ENCODE measurements at places on chromosomes 16 and 17.

DNA sequence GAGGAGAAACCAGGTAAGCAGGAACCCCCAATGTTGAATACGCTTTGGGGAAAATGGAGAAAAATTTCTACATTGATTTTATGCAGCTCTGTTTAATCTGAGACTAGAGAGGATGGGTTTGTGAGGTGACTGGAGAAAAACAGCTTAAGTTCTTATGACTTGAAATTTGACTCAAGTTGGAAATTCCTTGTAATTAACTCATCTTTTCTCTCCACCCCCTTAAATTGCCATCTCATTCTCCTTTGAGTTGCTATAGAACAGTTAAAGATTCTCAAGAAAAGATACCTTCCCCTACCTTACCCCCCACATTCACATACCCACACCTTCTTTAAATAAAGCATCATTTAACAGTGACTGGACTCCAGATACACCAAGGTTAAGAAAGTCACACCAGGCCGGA is 24.2 kb downstream of the ZNRF1 start:
- no peak for DNase-seq

GRCh38 chr17:75271955-75272847 is 1.2 kb upstream of the MIF4GD start:
- no peak for DNase-seq

DNA sequence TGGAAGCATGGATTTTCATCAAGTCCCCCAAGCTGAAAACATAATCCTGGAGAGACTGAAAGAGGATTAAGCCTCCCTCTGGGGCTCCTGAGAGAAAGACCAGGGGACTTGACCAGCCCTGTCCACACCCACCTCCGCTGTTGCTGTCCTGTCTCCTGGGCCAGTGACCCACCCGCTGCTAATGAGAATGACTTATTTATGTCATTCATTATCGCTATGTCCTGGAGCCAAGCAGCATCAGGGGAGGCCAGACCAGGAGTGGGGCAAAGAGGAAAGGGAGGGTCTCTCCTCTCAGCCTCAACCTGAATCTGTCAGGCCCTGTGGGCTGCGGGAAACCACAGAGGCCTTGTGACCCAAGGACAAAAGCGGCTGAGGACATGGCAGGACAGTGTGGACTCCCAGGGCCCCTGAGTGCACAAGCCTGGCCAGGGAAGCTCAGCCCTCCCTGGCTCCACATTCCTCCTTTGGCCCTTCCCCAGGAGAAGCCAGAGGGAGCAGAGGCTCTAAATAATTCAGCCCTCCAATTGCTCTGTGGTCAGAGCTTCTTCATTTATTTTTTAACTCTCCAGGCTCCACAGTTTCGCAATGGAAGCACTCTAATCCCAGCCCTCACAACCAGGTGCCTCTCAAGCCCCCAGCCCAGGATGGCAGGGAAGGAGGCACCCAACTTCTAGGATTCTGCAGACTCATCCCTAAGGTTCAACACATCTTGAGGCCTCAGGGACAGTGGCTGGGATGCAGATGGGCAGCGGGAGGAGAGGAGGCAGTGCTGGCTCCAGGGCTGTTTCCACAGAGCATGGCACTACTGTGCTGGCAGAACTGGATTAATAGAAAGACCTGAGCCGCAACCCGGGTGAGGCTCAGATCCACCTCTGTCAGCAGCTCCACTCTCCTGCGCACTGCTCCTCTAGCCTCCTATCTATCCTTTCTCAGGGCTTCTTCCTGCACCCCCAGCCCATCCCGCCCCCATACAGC is 19.1 kb downstream of the CUEDC1 start:
- DNase-seq, result no peak

- DNase-seq, result no peak
Measured at GRCh38 chr17:39118674-39119419, 32.6 kb downstream of the PLXDC1 start.
